ENCODE measurements at places on chromosomes 5 and 9.

DNA sequence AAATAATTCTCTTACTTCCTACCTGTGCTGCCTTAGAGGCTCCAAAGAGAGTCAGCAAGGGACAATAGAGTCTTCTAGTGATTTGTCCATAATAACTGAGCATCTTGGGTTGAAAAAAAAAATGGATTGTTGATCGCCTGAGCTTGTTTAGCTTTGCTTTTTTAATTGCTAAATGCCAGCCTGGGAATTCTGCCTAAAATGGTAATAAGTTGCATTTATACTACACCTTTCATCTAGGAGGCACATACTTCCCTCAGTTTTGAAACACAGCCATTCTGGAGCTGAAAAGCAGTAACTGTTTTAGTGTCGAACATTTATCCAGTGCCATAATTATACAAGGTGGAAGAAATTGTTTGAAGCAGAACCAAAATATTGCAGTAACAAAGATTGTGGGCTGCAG lies 421.3 kb downstream of the CAAP1 start:
- H3K4me1 ChIP-seq = no peaks in the 10 kb centered on the region
- no peak overlapping the region for H3K4me3 ChIP-seq
- no peaks in the 10 kb centered on the region for H3K36me3 ChIP-seq

- H3K36me3 ChIP-seq = no peaks in the 10 kb centered on the region
These were observed 5.6 kb upstream of the KCNV2 start for GRCh38 chr9:2711716-2712115.

DNA sequence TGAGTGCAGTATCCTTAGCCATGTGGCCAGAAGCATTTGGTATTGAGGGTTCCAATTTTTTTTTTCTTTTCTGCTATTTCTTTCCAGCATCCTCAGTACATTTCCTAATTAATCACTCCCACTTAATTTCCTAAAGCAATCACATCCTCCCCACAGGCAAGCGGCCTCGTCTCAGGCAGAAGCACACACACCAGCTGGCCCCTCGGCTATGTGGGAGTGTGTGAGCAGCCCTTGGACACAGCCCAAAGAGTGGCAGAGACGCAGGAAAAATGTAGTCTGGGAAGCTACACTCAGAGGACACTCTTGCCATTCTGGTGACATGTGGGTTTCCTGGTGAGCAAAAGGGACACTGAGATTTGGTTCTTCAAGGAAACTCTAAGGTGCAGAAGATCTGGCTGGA lies 20.7 kb downstream of the SLIT3 start:
- no peak overlapping the region for H3K27ac ChIP-seq
- no peak overlapping the region for H3K4me3 ChIP-seq
- H3K36me3 ChIP-seq = no peaks in the 10 kb centered on the region

- no peaks in the 10 kb centered on the region for H3K36me3 ChIP-seq
- no peak overlapping the region for H3K27ac ChIP-seq
- no peak for DNase-seq
- no peaks in the 10 kb centered on the region for H3K27me3 ChIP-seq
These were observed 369.9 kb downstream of the EFNA5 start for GRCh38 chr5:107300721-107301327.

DNA sequence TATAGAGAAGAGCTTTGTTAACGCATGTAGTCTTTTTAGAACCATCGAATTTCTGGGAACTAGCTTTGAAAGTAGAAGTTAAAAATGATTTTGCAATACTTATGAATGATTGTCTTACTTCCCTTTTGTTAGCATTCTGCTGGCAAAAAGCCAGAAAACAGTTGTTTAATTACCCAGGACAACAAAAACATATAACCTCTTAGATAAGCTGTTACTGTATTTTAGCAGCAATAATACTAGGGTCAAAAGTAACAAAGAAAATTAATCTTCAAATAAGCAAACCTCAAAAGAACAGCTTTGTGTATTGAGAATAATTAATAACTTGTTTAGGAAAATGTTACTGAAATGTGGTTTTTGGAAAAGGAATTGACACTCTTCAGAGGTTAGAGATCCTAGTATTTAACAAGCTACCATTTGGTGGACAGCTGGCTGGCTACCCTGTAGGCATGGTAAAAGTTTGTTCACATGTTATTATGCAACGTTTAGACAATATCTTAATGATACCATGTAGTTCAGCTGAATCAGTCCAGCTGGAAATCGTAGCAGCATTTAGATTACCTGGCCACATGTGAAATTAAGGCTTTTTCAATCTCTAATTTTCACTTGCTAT lies 3.8 kb downstream of the FGF10 start:
- H3K4me3 ChIP-seq = no peak overlapping the region
- no peaks in the 10 kb centered on the region for H3K36me3 ChIP-seq
- H3K4me1 ChIP-seq = no peaks in the 10 kb centered on the region
- no peak overlapping the region for H3K27ac ChIP-seq
- no peak for DNase-seq
- H3K27me3 ChIP-seq = peaks cover 3% of the 10 kb centered on the region

GRCh38 chr9:135971892-135972291 lies 10.7 kb upstream of the UBAC1 start:
- no peak overlapping the region for H3K4me3 ChIP-seq
- no peaks in the 10 kb centered on the region for H3K36me3 ChIP-seq

DNA sequence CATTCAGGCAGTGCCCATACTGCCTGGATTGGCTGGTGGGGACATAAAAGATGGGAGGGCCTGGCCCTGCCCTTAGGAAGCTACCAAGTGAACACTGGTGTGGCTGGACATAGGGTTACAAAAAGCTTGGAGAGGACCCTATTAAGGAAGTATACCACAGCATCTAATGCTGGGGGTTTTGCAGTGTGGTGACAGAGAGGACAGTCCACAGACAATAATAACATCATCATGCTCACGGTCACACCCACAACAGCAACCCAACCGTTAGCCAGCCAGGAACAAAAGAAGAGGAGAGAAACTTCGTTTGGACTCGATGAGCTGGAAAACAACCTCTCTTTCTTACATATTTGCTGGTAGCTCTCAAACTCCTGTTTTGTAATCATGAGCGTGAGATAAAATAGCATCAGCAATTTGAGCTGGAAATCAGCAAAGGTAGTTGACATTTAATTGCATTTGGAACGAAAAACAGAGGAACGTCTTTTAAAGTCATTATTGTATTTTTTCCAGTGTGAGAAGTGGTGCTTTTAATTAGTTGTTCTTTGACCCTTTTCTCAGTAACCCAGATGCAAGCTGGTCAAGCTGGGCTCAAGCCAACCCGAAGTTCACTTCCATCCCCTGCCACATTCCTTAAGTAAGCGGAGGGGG lies 73.4 kb downstream of the NSG2 start:
- no peaks in the 10 kb centered on the region for H3K27me3 ChIP-seq
- DNase-seq = no peak
- H3K4me3 ChIP-seq = no peak overlapping the region
- H3K36me3 ChIP-seq = no peaks in the 10 kb centered on the region
- H3K4me1 ChIP-seq = no peaks in the 10 kb centered on the region

GRCh38 chr5:151123897-151124751 lies 33.5 kb downstream of the ANXA6 start:
- H3K36me3 ChIP-seq = no peaks in the 10 kb centered on the region
- H3K27me3 ChIP-seq = no peaks in the 10 kb centered on the region
- peaks cover 65% of the 10 kb centered on the region for H3K4me1 ChIP-seq
- H3K27ac ChIP-seq = peak overlapping the region; percentile 26

- no peak for DNase-seq
- no peak overlapping the region for H3K4me3 ChIP-seq
- H3K4me1 ChIP-seq = no peaks in the 10 kb centered on the region
- H3K27me3 ChIP-seq = no peaks in the 10 kb centered on the region
- H3K27ac ChIP-seq = no peak overlapping the region
These were observed 84.5 kb downstream of the TEX10 start for GRCh38 chr9:100268271-100268670.

GRCh38 chr5:71882826-71883741 lies 164.0 kb downstream of the CARTPT start:
- no peaks in the 10 kb centered on the region for H3K27me3 ChIP-seq
- H3K27ac ChIP-seq = no peak overlapping the region
- no peaks in the 10 kb centered on the region for H3K4me1 ChIP-seq
- H3K4me3 ChIP-seq = no peak overlapping the region

DNA sequence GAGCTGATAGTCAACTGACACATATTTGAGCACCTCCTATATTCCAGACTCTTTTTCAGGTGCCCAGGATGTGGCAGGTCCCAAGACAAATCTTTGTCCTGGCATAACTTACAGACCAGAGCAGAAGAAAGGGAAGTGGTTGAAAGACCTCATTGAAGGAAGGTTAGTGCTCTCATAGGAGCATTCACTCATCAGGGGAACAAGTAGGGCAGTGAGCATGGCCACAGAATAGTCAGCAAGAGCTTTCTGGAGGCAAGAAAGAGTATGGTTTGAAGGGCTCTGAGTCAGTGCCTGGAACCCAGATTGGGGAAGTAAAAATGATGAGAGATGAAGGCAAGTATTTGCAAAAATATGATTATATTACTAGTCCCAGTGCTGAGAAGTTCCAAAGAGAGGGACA lies 25.0 kb upstream of the ERMP1 start:
- no peak overlapping the region for H3K27ac ChIP-seq
- H3K27me3 ChIP-seq = no peaks in the 10 kb centered on the region
- DNase-seq = no peak
- H3K36me3 ChIP-seq = peaks cover 8% of the 10 kb centered on the region
- no peak overlapping the region for H3K4me3 ChIP-seq

GRCh38 chr5:102801371-102801770 lies 46.3 kb downstream of the PAM start:
- no peak for DNase-seq
- no peaks in the 10 kb centered on the region for H3K36me3 ChIP-seq
- H3K27me3 ChIP-seq = no peaks in the 10 kb centered on the region
- H3K27ac ChIP-seq = no peak overlapping the region

- no peak overlapping the region for H3K4me3 ChIP-seq
- no peaks in the 10 kb centered on the region for H3K36me3 ChIP-seq
- no peak overlapping the region for H3K27ac ChIP-seq
- DNase-seq = no peak
These were observed 118.7 kb downstream of the CCDC192 start for GRCh38 chr5:127821896-127822295.

GRCh38 chr5:454936-455335 lies 12.0 kb downstream of the EXOC3 start:
- H3K27me3 ChIP-seq = no peaks in the 10 kb centered on the region
- H3K27ac ChIP-seq = no peak overlapping the region
- H3K4me3 ChIP-seq = no peak overlapping the region

GRCh38 chr5:135829681-135830383 lies 4.6 kb upstream of the SLC25A48 start:
- no peaks in the 10 kb centered on the region for H3K27me3 ChIP-seq
- H3K4me3 ChIP-seq = no peak overlapping the region
- no peak for DNase-seq
- H3K36me3 ChIP-seq = no peaks in the 10 kb centered on the region
- H3K27ac ChIP-seq = no peak overlapping the region
- H3K4me1 ChIP-seq = peaks cover 4% of the 10 kb centered on the region

DNA sequence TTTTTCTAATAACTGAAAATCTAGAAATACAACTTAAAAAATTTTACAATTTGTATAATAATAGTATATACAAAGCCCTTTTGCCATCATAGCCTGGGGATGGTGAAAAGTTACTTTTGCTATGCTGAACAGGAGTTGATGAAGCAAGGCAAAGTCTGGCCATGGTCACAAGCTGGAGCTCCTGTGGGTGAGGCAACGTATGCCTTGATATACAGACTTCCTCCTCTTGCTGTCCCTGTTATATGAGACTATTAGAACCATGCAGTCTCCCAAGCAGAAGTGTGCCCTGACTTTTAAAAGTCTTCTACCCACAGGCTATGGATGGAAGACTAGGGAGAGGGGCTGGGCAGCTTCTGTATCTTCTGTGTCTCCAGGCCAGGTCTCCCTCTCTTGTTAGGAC lies 15.7 kb downstream of the FAM151B start:
- H3K4me1 ChIP-seq = no peaks in the 10 kb centered on the region
- no peaks in the 10 kb centered on the region for H3K27me3 ChIP-seq
- H3K27ac ChIP-seq = no peak overlapping the region
- no peak overlapping the region for H3K4me3 ChIP-seq

GRCh38 chr5:140966293-140967225 lies at the start of gene PCDHAC2:
TSS of gene PCDHAC2 (plus strand) at chr5:140966476. CDS start at chr5:140966767, 291 bp downstream.
- no peaks in the 10 kb centered on the region for H3K36me3 ChIP-seq
- no peak within 1 kb of the TSS for H3K27ac ChIP-seq
- H3K4me1 ChIP-seq = peaks cover 18% of the 10 kb centered on the region

DNA sequence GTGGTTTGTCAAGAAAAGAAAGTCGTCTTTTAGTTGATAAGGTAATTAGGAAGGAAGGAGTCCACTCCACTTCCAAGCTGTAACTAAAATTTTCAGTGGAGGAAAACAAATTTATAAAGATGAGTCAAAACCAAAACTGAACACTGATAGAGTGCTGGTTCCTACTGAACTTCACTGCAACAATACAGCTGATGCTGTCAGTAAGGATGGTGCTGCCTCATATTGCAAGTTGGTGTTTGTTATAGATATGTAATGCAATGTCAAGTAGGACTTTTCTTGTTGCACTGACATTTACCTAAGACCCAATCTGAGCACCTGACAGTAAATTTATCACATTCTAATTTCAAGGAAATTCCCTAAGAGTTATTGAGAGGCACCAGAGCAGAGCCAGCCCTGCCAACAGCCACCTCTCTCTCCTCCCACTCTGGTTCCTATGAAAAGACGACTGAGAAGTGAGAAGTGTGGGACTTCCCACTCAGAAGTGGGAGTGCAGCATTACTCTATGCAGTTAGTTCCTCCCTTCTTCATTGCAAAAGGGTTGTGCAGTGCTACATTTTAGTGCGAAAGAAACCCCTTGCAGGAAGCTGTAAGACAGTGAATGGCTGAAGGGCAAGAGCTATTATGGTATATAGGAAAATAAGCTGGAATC lies 350.8 kb downstream of the NFIB start:
- no peak for DNase-seq
- no peaks in the 10 kb centered on the region for H3K4me1 ChIP-seq
- H3K27me3 ChIP-seq = no peaks in the 10 kb centered on the region

GRCh38 chr5:6780802-6781391 lies 67.7 kb downstream of the TENT4A start:
- H3K4me3 ChIP-seq = no peak overlapping the region
- no peak overlapping the region for H3K27ac ChIP-seq

DNA sequence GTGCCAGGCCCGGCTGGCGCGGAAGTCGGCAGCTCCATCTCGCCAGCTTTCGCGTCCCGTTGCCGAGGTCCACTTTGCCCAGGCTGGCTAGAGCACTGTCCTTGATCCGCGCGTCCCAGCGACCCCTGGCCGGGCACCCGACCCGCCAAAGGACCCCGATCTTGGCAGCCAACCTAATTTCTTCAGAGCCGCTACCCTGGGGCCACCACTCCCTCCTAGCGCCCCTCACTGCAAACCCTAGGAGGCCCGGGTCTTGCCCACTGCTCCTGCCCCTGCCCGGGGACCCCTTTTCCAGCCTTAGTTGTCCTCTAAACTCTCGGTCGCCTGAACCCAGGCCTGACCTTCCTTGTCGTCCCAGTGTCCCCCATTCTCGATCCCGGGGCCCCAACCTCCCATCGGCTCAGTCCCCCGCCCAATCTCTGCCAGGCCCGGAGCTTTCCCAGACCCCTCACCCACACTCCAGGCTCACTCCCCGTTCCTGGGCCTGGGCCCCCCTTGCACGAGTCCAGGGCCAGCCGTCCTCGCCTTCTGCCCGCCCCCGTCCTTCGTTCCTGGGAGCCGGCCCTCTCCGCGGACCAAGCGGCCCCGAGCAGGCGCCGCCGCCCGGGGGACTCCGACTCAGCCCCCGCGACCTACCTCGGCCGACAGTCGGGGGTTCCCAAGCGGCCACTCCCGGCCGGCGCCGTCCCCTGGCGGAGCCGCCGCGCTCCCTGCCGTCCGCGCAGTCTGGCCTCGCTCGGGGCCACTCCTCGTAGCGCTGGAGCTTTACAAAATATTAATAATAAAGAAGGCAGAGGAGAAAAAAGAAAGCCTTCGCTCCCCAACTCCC lies 701 bp upstream of the LMX1B start:
- no peak overlapping the region for H3K27ac ChIP-seq
- no peak for DNase-seq
- peaks cover 40% of the 10 kb centered on the region for H3K4me1 ChIP-seq
- H3K36me3 ChIP-seq = no peaks in the 10 kb centered on the region
